ENCODE measurements at places on chromosomes 4 and X. TPM values are rescaled to one million over a fixed set of nuclear protein-coding genes. Genes with fewer than 3 reads are reported as not detected.

The CXXC4 gene
- total RNA-seq, result 1.1 TPM

The PHOX2B gene
- not detected for total RNA-seq

The JAKMIP1 gene
- 0.10 TPM for total RNA-seq

The NSUN7 gene
- 1.7 TPM for total RNA-seq

The BCORL1 gene
- 42.5 TPM for total RNA-seq

The TMSB15C gene
- total RNA-seq, result 0.19 TPM

The GPR143 gene
- total RNA-seq, result not detected

The SSX3 gene
- not detected for total RNA-seq

The GIMD1 gene
- not detected for total RNA-seq

The GPR50 gene
- not detected for total RNA-seq

The INTU gene
- 4.6 TPM for total RNA-seq

Measured in mesenteric fat pad (tissue), 1 donor.